ENCODE measurements at places on chromosomes 6 and 20. TPM values are rescaled to one million over a fixed set of nuclear protein-coding genes. Genes with fewer than 3 reads are reported as not detected.

HLA-DRA gene
- 0.17 TPM for total RNA-seq

MEI4 gene
- total RNA-seq: not detected

CCM2L gene
- total RNA-seq: not detected

ZBTB2 gene
- 12.2 TPM for total RNA-seq

IL20RA gene
- total RNA-seq: 0.33 TPM

ZBP1 gene
- not detected for total RNA-seq

SLC35B3 gene
- 18.2 TPM for total RNA-seq

HTR1B gene
- not detected for total RNA-seq

ELOVL2 gene
- total RNA-seq: 1.0 TPM

PPP1R14C gene
- 0.17 TPM for total RNA-seq

ERVFRD-1 gene
- not detected for total RNA-seq

HSPA12B gene
- total RNA-seq: 0.17 TPM

HDGFL1 gene
- not detected for total RNA-seq

CD164 gene
- total RNA-seq: 171 TPM

NRSN1 gene
- total RNA-seq: not detected

PLEKHG1 gene
- 5.4 TPM for total RNA-seq

BCAS1 gene
- total RNA-seq: under 0.01 TPM

SEC63 gene
- total RNA-seq: 34.2 TPM

CYP21A2 gene
- not detected for total RNA-seq

BPIFA1 gene
- total RNA-seq: not detected

CASP8AP2 gene
- 12.8 TPM for total RNA-seq

SOX4 gene
- total RNA-seq: 38.1 TPM

PAX1 gene
- not detected for total RNA-seq

OR12D3 gene
- not detected for total RNA-seq

FGD2 gene
- not detected for total RNA-seq

ENPP1 gene
- 13.1 TPM for total RNA-seq

PGBD1 gene
- 5.6 TPM for total RNA-seq

CNR1 gene
- not detected for total RNA-seq

SRMS gene
- total RNA-seq: not detected

SLC17A1 gene
- total RNA-seq: not detected

OLIG3 gene
- total RNA-seq: not detected

PI16 gene
- total RNA-seq: not detected

RAE1 gene
- total RNA-seq: 22.9 TPM

HINT3 gene
- total RNA-seq: 28.8 TPM

C6orf52 gene
- total RNA-seq: 0.26 TPM

ARFGEF2 gene
- 30.8 TPM for total RNA-seq

POM121L2 gene
- total RNA-seq: not detected

PRL gene
- total RNA-seq: not detected

ADGRF1 gene
- total RNA-seq: not detected

CLPSL2 gene
- total RNA-seq: not detected

FAM217A gene
- not detected for total RNA-seq

C20orf202 gene
- total RNA-seq: under 0.01 TPM

SLC16A10 gene
- total RNA-seq: not detected

ZNF391 gene
- total RNA-seq: 1.3 TPM

MUC22 gene
- not detected for total RNA-seq

FOXF2 gene
- 29.3 TPM for total RNA-seq

PACRG gene
- total RNA-seq: 0.66 TPM

SPTLC3 gene
- total RNA-seq: 5.9 TPM

NHLRC1 gene
- total RNA-seq: 3.1 TPM

VSTM2L gene
- total RNA-seq: 1.5 TPM

TTLL9 gene
- total RNA-seq: not detected

POPDC3 gene
- total RNA-seq: 6.7 TPM
